ENCODE measurements at places on chromosomes 2 and 18.

GRCh38 chr2:21044694-21045371 lies 960 bp upstream of the APOB start:
- no peak for DNase-seq

GRCh38 chr2:183244300-183244844 lies 120.1 kb downstream of the NUP35 start:
- no peak for DNase-seq

GRCh38 chr2:143132355-143132754 lies 3.1 kb downstream of the ARHGAP15 start:
- no peak for DNase-seq

GRCh38 chr2:99198103-99198841 lies 17.3 kb downstream of the MRPL30 start:
- DNase-seq: no peak

GRCh38 chr2:227474410-227474809 lies 2.5 kb downstream of the AGFG1 start:
- DNase-seq: no peak

DNA sequence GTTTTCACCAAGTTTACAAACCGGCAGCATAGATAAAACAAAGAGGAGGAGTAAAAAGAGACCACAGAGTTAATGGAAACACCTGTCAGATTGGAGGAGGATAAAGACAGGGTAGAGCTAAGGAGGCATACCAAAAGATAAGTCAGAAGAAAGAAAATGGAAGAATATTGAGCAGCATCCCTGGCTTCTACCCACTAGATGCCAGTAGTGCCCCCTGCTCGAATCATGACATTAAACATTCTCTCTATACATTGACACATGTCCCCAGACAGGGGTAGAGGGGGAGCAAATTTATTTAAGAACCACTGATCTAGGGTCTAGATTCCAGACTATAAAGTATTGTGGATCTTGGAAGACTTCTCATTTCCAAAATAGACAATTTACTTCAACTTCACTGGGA lies 159.8 kb upstream of the ETAA1 start:
- no peak for DNase-seq

DNA sequence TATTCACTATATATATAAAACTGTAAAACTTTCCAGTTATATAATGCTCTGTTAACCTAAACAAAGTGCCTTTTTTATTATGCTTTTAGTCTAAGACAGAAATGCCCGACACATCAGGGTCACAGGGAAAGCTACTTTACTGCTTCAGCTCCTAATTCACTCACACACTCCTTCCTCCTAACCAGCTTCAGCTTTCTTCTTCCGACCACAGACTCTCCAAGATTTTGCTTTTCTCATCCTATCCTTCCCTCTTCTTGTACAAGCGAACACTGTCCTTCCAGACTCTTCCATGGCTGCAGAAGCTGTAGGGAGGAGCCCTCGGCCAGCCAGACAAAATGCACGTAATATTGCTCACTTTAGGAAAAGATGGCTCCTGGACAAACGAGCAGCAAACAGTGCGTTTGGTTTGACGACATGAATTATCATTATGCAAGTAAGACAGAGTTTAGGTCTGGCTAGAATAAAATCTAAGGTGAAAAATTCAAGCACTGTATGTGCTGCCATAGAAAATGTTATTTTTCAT lies 47.5 kb upstream of the HNRNPA3 start:
- DNase-seq: peak; percentile 54

DNA sequence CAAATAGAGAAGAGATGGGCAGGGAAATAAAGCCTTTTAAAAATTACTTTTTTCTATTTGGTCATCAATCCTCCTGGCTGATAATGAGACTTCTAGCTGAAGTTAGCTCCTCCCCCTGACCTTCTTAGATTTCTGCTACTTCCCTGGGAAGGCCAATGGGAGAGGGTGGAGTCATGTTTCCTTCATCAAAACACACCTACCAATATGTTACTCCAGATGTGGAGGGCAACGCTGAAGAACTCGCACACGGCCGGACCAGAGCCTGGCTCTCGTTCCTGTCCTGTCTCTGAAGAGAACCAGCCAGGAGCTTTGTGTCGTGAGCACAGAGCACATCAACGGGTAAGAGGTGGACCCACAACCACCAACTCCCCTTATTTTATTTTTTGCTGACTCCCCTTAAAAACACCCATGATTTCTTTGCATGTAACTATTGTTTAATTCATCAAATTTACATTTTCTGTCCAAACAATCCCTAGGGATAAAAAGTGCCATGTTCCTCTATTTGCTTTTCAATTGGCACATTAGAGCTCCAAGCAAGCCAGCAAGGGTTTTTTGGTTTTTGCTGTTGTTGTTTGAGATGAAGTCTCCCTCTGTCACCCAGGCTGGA lies 94.9 kb downstream of the ADD2 start:
- no peak for DNase-seq

- no peak for DNase-seq
These were observed 281.0 kb upstream of the HS6ST1 start for GRCh38 chr2:128599700-128600099.

DNA sequence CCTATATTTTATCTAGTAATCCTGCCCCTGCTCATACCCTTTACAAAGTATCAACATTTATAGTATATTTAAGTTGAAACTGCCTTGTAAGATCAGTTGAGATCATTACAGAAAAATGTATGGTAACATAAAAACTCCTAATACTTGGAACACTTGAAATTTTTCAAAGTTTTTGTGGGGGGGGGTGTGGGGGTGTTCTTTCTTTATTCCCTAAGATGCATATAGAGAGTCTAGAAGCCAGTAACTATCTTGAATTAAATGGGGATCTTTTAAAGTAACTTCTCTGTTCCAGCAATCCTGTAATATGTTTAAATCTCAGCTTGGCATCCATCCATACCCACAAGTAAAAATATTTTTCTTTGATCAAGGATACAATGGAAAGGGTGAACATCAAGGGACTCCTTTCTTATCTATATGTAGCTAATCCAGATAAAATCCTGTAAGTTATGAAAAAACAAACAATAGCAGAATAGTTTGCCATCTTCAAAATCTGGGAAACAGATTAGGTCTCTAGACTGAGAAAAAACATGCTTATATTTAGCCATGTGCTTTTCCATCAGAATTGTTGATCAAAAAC lies 455.3 kb downstream of the MEIS1 start:
- DNase-seq: no peak

DNA sequence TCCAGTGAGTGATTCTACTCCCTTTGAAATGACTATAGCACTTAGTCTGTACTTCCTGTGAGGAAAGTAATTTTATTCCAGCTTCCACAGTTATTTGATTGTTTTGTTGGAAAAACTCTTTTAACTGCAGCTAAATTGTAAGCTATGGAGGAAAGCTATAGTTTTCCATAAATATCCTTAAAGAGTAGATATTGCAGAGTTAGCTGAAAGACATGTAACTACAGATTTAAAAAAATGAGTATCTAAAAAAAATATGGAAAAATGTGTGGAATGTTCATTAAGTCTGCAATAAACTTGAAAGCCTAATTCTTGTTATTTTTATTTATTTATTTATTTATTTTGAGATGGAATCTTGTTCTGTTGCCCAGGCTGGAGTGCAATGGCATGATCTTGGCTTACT lies 56.8 kb upstream of the AQP4 start:
- no peak for DNase-seq

- no peak for DNase-seq
These were observed 135.1 kb upstream of the EPB41L3 start for GRCh38 chr18:5678779-5679406.

- no peak for DNase-seq
These were observed 4.7 kb upstream of the NPC1 start for GRCh38 chr18:23591011-23591410.

DNA sequence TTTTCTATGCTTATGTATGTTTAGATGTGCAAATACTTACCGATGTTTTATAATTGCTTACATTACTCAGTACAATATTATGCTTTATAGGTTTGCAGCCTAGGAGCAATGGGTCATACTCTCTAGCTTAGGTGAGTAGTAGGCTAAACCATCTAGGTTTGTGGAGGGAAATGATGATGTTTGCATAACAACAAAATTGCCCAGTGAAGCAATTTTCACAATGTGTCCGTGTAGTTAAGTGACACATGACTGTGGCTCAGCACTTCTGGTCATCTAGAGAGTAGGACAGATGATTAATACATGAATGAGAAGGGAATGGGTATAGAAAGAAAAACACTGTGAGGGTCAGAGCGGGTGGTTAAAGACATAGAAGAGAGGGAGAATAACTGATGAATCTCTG lies 2116.2 kb upstream of the PIK3C3 start:
- no peak for DNase-seq

GRCh38 chr2:236393581-236393980 lies 129.4 kb upstream of the ASB18 start:
- no peak for DNase-seq

- DNase-seq: peak; percentile 97
These were observed 153.7 kb downstream of the TGIF1 start for GRCh38 chr18:3603421-3604234.

- no peak for DNase-seq
These were observed 87.2 kb downstream of the ESCO1 start for GRCh38 chr18:21513292-21513691.

DNA sequence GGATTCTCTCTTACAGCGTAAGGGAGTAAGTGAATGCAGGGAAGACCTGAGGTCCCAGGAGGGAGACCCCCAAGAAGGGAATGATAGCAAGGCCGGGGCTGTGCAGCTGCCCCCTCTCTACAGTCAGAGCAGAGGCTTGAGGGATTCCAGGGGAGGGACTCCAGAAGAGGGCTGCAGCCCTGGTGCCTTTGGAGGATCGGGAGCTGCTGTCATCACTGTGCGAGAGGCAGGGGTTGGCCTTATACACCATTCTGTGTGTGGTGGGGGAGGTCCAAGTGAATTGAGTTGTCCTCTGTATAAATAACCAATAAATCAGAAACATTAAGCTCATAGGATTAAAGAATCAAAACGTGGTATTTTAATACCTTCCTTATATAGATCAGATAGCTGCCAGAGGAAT lies 114.9 kb downstream of the GLI2 start:
- no peak for DNase-seq

DNA sequence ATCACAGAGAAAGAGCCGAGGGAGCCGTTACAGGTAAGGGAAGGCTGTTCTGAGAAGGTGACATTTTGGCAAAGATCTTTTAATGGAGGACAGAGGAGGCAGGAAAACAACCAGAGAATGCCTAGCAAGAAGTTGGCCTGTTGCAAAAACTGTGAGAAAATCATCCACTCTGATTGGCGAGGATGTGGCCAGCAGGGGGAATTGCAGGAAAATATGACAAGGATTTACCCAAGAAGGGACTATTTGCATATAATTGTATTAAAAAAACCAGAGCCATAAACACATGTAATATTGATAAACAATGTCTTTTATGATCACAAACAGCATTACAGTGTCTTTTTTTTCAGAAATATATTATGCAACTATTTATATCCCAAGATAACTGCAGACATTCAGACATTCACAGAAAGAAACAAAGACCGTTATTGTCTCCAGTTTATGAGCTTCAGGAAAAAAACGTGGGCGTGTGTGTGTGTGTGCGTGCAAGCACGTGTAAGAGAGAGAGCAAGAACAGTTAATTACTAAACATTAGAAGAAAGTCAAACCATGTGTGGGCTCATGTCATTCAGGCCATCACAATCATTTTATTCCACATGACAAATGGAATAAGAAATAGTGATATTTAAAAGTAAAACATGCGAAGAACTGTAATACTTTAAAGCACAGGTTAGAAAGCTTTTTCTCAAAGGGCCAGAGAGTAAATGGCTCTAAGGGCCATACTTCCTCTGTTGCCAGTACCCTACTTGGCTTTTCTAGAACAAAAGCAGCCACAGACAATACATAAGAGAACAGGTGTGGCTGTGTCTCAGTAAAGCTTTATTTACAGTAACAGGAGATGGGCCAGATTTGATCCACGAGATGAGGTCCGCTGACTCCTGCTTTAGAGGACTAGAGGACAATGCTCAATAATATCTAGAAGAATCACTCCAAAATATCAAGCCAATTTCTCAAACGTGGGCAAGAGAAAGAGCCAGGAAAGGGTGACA lies 324.1 kb downstream of the DLGAP1 start:
- DNase-seq: no peak

DNA sequence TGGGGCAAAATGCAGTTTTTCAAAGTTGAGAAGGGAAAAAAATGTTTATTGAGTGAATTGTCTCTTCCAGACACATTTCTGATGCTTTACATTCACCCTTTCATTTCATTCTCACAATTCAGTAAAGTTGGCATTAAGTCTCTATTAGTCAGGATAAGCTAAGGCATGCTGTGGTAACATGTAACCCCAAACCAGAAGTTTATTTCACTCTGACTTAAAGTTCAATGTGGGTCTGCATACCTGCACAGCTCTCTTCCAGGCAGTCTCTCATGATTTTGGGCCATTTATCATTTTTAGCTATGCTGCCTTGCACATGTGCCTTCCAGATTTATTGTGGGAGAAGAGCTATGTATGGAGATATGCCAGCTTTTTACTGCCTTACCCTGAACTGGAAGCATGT lies 48.0 kb downstream of the DDX18 start:
- DNase-seq: no peak

DNA sequence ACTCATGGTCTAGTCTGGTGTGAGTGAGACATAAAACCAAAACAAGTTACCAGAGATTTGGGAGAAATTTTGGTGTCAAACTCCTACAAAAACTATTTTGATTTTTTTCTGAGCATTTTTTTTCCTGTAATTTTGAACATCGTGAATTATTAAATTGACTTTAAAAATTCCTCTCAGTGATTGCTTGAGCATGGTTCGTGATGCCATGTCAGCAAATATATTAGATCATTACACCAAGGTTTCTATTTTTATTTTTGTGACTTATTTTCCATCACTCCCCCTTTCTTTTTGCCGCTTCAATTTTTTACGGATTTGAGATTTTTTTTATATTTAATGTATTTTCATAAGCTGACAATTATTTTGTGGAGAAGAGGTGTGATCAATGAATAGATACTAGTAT lies 613.9 kb upstream of the LRATD1 start:
- no peak for DNase-seq

GRCh38 chr2:40439473-40439872 lies 12.4 kb downstream of the SLC8A1 start:
- no peak for DNase-seq

GRCh38 chr2:26587994-26588393 lies 53.2 kb downstream of the CIB4 start:
- no peak for DNase-seq

DNA sequence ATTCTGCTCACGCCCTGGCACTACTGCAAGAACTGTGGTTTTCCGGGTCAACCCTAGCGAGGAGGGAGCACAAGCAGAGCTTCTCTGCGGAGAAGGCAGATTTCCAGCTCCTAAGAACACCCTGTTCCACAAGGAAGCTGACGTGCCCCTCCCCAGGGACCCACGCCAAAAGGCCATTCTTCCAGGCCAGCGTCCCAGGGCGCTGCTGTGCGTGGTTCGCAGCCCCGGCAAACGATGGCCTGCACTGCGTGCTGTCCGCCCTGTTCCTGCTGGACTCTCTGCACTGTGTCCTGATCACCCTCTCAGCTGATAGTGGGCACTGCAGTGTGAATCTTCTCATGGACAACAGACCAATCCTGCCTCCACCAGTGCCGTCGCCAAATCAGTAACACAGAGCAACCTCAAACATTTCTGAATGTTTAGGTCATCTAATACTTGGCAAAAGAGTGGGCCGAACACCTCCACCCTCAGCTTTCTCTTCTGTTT lies 49.1 kb downstream of the ADI1 start:
- no peak for DNase-seq

- no peak for DNase-seq
These were observed 25.1 kb downstream of the DNPEP start for GRCh38 chr2:219362524-219363164.

GRCh38 chr2:72043985-72044384 lies 103.7 kb downstream of the CYP26B1 start:
- DNase-seq: no peak

Data from NCI-H460 (cell line).